ENCODE measurements at places on chromosomes 7 and 10.
A peak's percentile ranks its signal among the peaks of the same experiment; 100 is the strongest.

GRCh38 chr7:28520074-28521015 lies 108.0 kb downstream of the CREB5 start:
- DNase-seq, result no peak

DNA sequence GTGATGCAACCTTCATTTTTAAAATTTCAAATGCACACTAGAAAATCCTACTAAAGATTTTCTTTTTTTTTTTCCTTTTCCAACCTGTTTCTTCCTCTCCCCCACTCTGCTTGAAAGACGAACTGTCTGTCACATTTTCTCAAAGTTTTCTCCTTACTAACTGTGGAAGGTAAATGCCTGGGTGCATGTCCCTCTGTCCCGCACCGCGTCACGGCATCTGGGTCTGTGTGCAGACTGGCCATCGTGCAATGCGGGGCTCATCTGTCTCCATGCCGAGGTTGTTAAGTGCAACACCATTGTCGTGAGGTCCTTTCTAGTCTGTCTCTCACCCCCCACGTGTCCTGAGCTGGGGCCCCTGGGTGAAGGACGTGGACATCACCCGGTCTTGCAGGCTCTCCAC lies 28.4 kb downstream of the PFKFB3 start:
- DNase-seq, result no peak

DNA sequence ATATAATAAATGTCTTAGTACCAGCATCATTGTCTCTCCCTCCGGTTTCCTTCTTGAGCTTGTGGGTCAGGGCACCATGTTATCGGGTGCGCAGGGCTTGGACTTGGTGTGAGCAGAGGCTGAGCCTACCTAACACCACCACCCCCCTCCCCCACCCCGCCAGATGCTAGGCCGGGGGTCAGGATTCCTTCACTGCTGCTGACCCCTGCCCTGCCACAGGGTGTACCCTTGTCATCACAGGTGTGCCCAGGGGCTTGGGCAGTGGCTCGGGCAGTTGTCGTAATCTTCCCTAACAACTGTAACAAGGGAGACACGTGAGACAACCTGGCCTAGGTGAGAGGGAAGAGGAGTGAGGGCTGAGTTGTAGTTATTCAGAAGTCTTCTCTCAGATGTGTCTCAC lies 12.6 kb upstream of the NFKB2 start:
- no peak for DNase-seq

DNA sequence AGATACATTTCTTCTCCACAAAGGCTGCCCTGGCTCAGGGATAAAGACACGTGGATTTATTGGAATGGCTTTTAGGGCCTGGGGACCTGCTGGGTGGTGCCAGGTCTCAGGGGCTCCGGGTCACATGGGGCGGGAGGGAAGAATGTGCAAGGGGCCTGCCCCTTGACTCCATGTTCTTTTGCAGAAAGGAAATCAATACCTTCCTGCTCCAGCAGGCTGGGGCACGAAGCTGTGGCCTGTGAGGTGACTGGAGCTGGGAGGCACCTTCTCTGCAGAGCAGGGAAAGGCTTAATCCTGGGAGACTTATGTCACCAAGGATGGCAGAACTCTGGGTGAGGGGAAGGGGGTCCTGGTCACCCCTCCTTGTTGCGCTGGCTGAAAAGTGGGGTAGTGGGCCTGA lies 42.3 kb upstream of the GNA12 start:
- DNase-seq, result no peak

DNA sequence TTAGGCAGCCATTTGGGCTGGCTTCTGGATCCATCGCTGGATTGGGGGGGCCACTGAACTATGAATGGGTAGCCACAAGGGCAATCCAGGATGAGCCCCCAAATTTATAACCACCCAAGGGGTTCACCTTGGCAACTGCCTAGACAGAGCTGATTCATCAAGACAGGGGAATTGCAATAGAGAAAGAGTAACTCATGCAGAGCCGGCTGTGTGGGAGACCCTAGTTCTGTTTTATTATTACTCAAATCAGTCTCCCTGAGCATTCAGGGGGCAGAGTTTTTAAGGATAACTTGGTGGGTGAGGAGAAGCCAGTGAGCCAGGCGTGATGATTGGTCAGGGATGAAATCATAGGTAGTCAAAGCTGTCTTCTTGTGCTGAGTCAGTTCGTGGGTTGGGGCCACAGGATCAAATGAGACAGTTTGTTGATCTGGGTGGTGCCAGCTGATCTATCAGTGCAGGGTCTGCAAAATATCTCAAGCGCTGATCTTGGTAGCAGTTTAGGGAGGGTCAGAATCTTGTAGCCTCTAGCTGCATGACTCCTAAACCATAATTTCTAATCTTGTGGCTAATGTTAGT lies 57.9 kb downstream of the DNAJB9 start:
- no peak for DNase-seq

- peak; percentile 31 for DNase-seq
Measured at GRCh38 chr7:116952635-116953371, 498 bp upstream of the ST7 start.

GRCh38 chr7:144776447-144776846 lies 59.4 kb downstream of the TPK1 start:
- no peak for DNase-seq

- no peak for DNase-seq
Measured at GRCh38 chr7:128867241-128867640, 4.6 kb downstream of the ATP6V1F start.

DNA sequence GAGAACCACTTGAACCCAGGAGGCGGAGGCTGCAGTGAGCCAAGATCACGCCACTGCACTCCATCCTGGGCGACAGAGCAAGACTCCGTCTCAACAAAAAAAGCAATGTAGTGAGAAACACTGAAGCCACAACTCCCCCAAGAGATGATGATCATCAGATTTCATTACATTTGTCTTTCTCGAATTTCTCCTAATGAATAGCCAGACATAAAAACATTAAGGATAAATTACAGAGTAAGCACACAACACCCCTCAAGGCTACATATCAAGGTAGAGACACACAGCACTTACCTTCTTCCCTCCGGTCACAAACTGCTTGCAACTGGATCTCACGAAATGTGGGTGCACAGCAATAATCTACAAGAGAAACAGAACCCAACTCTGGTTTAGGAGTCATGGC lies 91.5 kb downstream of the VPS41 start:
- DNase-seq, result no peak

DNA sequence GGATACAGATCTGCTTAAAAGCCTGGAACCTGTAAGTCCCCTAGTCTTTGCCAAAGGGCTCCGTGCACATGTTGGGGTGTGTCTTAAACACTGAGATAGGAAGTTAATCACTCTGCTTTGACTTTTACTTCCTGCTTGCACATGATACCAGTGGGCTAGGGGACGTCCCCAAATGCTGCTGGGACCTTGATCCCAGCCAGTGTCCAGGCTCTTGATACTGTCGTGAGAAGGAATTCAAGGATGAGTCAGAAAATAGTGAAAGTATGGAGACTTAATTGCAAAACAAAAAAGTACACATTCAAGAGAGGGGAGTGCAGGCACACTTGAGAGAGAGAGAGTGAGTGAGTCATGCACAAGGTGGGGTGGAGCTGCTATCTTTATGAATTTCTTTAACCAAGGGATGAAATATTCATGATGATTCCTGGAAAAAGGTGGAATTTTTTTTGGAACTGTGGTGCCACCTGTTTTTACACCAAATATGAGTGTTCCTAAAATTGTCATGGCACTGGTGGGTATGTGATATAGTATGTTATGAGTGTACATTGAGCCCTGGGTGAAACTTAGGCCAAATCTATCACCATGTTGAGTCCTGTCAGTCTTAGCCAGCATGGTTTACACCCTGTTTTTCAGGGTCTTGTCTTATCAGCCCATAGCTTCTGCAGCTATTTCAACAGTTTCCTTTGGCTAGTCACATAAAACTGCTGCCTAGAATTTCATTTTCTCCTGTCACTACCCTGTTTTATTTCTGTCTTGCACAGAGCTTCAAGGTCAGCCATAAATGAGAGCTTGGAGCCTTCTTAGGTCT lies 88.3 kb upstream of the CYP26C1 start:
- no peak for DNase-seq

GRCh38 chr7:6654842-6655610 lies 17.9 kb downstream of the ZNF316 start:
- DNase-seq, result no peak

- DNase-seq, result no peak
Measured at GRCh38 chr7:25622695-25623094, 394.4 kb upstream of the NPVF start.

GRCh38 chr10:104253106-104253505 lies 1.6 kb upstream of the GSTO1 start:
- no peak for DNase-seq

DNA sequence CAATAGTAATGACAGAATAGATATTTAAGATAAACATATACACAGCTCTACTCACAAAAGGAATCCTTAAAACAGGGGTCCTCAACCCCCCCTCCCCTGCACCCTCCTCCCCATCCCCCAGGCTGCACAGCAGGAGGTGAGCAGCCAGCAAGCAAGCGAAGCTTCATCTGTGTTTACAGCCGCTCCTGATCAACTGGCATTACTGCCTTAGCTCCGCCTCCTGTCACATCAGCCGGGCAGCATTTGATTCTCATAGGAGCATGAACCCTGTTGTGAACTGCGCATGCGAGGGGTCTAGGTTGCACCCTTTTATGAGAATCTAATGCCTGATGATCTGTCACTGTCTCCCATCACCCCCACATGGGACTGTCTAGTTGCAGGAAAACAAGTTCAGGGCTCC lies 65.5 kb downstream of the SMURF1 start:
- no peak for DNase-seq

DNA sequence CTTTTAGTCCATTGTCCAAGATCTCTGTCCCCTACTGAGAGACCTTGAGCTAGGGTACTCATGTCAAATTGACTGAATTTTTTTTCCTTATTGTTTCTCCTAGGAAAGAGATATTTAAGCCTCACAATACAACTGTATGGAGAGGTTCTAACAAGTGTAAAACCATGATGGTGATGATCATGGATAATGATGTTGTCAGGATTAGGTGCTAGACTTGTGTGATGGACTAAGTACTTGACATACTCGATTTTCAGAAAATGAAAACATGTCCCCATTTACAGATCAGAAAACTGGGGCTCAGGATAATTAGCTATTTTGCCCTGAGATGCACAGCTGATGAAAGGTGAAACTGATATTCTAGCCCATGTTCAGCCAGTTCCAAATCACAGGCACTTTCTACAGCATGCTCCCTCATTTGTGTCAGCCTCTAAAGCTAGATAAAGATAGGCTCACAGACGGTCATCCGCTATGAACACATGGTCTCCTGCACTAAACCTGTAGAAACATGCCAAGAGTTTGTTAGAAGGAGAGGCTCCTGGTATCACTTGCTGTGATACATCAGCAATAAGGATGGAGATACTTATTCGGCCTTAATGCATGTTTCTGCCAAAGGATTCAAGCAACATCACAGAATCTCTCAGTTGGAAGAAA lies 67.6 kb downstream of the CREB3L2 start:
- DNase-seq, result no peak

DNA sequence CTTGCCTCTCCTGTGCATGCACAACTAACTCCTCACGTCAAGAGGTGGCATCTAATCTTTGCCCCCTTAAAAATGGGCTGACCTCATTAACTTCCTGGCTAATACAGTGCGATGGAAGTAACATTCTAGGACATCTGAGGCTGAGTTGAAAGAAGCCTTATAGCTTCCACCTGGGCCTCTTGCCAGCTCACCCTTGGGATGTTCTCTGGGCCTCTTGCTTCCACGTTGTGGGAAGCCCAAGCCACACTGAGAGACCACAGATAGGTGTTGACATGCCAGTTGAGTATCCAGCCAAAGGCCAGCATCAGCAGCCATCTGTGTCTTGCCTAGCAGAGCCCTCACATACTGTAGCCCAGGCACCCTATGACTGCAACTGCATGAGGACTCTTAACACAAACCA lies 60.8 kb upstream of the GDF10 start:
- DNase-seq, result no peak

DNA sequence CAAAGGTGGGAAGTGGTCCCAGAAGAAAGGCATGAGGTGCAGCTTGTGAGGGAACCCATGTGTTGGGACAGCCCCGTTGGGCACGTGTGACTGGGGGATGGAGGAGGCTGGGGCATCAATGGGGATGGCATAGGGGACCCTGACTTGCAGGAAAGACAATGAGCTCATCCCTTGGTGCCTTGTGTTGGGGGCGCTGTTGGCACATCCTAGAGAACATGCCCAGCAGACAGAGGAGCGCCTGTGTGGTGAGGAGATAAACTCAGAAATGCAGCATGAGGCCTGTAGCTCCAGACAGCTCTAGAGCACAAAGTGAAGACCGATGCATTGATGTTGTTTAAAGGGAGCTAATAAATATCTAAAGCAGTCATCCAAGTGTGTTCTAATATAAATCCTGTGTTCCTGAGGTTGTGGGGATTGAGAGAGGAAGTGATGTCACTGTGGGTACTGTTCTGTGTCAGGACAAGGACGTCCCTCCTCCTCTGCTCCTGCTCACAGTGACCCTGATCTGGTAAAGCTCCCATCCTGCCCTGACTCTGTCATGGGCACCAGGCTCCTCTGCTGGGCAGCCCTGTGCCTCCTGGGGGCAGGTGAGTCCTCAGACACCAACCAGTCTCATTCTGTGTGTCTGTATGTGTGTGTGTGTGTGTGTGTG lies 126.1 kb upstream of the PRSS58 start:
- DNase-seq, result no peak

DNA sequence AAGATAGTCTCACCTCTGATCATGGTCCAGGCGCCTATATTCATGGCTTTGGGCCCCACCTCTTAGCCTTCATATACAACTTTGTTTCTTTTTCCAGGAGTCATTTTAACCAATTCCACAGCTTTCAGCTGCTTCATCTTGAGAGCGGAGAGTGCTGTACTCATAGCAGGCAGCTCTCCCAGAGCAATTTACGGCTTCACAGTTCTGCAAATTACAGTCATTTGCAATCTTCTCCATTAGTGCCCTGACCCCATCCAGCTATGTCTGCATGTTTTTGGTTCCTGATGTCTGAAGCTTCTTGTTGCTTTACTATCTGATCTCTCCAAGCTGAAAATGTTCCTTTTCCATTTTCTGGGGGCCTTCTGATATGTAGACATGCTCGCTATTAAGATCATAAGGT lies 18.0 kb upstream of the MEST start:
- peak; percentile 52 for DNase-seq

DNA sequence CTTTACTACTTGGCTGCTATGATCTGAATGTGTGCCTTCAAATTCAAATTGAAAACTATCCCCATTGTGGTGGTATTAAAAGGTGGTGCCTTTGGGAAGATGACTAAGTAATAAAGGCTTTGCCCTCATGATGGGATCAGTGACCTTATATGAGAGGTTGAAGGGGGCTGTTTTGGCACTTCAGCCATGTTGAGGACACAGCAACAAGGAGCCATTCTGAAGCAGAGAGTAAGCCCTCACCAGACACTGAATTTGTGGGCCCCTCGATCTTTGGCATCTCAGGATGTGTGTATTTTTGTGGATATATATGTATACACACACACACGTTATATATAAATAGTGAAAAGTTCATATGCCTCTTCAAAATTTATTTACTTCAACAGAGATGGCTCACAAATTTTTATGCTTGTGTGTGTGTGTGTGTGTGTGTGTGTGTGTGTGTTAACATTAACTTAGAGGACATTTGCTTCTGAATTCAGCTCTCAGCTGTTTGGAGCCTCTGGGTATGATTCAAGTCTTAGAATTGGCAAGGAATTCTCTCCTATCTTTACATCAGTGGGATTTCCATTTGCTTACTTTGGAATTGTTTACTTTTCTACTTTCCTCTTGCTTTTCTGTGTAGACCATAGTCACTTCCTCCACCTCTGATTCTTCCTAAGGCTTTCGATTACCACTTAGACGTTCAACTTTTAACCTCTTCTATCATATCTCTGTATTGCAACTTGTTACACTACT lies 66.6 kb downstream of the MAGI2 start:
- DNase-seq, result no peak

- DNase-seq, result no peak
Measured at GRCh38 chr7:6154542-6155404, 117.7 kb downstream of the CYTH3 start.

All from NCI-H1436 (cell line).